ENCODE measurements at places on chromosomes 5 and 9.

GRCh38 chr5:180669661-180670060, 20.3 kb upstream of the FLT4 start:
- no peak for DNase-seq

DNA sequence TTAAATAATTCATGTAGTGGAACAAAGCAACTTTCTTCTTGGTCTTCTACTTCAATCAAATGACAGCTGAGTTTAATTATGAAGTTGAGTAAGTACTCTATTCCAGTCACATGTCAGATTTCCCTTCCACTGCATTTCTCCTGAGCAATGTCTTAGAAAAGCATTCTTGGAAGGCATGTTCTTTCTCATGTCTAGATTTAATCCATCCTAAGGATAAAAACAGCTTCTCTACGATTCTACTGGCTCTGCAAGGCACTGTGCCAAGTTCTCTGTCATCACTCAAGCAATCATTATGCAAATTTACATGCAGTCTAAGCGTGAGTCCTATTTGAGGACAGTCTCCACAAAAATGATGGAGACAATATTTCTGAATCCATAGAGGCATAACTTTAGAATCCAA, 142.4 kb downstream of the YIPF5 start:
- peak; percentile 37 for DNase-seq

DNA sequence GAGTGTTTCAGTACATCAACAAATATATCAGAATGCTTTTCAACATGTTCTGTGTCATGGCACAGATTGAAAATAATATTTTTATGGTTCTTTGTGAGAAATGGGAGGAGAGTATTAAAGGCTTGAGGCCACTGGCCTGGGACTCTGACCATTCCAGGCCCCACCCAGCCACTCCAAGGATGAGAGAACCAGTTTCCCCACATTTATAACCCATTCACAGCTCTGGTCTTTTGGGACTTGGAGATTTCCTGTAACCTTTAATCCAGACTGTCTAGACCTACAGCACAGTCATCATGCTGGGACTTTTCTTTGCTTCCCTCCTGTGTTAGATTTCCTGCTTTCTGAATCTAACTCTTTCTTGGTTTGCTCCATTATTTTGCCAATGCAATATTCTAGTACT, 389.6 kb downstream of the KIAA0825 start:
- no peak for DNase-seq

DNA sequence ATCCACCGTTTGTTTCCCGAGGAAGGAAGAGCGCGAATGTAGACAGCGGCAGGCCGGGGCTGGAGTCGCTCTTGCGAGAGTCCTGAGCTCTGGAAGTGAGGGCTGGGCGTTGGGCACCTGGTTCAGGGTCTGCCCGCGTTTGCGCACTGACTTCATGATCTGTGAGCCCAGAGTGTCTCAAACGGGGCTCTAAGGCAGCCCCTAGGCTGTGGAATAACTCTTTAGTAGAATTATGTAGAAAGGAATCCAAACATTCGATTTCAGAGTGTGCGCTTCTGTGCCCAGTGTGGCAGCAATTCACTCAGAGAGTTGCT, 478 bp upstream of the GGTA1 start:
- DNase-seq, result no peak

Measured in NCI-H774 (cell line).